Activated CD4-positive, alpha-beta memory T cell treated with anti-CD3 and anti-CD28 coated beads, Interleukin-2, amount 10 ng/mL, durations not matched to agents 7 days and 5 days (primary cell): ENCODE measurements at places on chromosomes 1 and 21. TPM values are rescaled to one million over a fixed set of nuclear protein-coding genes. Genes with fewer than 3 reads are reported as not detected.

DNA sequence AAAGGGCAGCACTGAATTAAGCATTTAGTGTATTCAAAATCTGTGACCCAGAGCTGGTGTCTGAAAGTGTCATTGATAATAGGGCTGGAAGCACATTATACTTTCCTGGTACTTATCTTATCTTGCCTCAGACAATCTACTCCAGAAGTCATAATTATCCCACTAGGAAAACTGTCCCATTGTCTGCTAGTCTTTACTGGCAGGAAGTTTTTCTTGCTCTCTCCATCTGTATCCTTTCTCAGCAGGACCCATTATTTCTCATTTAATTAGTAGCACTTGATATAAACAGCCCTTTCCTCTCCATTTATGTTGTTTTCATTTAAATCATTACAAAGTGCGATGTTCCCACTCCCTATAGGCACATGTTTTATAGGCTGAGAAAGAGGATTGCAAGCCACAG, 36.5 kb upstream of the BARHL2 start:
- DNase-seq = no peak

DNA sequence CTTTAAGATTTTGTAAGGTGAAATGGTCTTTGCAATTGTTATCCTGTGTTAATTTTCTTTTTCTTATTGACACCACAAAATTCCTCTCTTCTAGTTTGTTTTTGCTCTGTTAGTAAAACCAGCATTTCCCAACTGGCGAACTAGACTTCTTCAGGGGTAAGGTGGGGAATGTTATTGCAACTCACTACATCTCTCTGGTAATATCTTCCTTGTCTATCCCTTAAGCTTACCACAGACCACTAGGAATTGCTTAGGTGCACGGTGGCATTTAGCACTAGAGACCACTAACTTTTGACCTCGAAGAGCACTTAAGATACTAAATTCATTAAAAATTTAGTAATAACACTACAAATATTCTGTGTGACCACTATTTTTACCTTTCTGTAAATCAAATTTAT, 4.2 kb upstream of the COA6 start:
- DNase-seq = no peak

DNA sequence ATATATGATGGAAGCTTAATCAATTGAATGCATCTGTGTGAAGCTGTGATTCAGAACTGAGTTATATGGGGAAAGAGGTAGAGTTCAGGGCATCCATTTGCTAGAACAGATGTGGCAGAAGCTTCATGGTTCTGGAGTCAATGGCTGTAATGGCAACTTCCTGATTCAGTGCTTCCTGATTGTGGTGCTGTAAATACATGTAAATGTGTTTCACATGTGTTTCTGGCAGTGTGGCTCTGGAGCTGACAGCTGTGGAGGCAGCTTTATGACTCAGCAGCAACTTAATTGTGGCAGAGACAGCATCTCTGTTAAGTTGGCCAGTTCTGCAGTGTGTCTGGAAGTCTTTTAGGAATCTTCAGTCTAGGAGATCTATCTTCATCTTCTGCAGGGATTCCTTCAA, 226.6 kb upstream of the ZRANB2 start:
- DNase-seq = no peak

DNA sequence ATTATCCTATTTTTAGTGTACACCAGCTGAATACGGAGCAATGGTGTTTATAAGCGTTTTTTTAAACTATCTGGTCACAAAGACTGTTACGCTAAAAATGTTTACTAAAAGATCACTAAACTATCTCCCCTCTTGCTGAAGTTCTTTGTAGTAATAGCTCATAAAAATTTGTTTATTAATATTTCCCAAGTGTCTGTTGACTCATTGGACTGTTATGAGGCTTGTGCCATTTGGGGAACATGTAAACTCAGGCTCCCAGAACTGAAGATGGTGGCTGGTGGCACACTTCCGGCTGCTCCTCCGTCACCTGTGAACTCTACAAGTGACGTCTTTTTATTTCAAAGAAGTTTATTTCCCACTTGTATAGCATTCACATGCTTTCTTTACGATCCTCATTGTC, 46.3 kb downstream of the AIDA start:
- DNase-seq = no peak

- no peak for DNase-seq
Observed at GRCh38 chr1:28582248-28582615, 9.8 kb upstream of the RAB42 start.

- DNase-seq = peak; percentile 27
Observed at GRCh38 chr1:156319664-156320063, 18.4 kb downstream of the CCT3 start.

DNA sequence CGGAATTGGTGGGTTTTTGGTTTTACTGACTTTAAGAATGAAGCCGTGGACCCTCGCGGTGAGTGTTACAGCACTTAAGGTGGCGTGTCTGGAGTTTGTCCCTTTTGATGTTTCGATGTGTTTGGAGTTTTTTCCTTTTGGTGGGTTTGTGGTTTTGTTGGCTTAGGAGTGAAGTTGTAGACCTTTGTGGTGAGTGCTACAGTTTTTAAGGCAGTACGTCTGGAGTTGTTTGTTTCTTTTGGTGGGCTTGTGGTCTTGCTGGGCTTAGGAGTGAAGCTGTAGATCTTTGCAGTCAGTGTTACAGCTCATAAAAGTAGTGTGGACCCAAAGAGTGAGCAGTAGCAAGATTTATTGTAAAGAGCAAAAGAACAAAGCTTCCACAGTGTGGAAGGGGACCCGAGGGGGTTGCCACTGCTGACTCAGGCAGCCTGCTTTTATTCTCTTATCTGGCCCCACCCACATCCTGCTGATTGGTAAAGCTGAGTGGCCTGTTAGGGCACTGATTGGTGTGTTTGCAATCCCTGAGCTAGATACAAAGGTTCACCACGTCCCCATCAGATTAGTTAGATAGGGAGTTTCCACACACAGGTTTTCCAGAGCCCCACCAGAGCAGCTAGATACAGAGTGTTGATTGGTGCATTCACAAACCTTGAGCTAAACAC, 20.9 kb downstream of the HENMT1 start:
- peak; percentile 23 for DNase-seq

- DNase-seq = no peak
Observed at GRCh38 chr1:59833022-59833421, 18.3 kb downstream of the HOOK1 start.

GRCh38 chr1:205484985-205485967, 19.2 kb upstream of the CDK18 start:
- peak; percentile 69 for DNase-seq

GRCh38 chr1:171140401-171140800, 44.7 kb upstream of the FMO2 start:
- DNase-seq = no peak

DNA sequence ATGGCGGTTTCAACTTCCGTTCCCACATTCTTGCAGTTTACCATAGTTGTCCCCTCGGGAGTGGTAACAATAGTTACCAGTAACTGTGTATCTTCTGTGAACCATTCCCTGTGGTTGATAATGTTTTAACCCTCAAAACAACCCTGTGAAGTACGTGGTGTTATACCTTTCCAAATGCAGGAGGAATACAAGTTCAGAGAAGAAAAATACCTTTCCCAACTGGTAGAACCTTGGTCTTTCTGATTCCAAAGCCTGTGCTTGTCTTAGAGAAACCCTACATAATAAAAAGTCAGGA, 789 bp downstream of the BTF3L4 start:
- DNase-seq = no peak

DNA sequence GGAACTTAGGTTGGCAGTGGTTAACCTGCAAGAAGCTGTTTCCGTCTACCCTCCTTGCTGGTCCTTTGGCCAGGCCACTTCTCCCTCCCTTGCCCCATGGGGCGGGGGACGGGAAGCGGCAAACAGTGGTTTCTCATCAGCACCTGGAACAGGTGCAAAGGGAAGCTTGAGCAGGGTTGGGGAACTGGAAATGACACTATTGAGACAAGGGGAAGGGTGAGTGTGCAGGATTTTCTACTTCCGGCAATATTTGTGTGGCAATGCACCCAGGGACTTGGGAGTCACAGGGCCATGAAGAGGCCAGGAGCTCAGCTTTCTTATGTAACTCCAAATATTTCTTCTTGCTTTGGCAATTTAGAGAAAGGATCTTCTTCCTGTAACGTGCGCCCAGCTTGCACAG, 29.0 kb upstream of the SARS1 start:
- no peak for DNase-seq

Gene ZBTB40
- total RNA-seq = 15.3 TPM

Gene TIE1
- total RNA-seq = 0.45 TPM

Gene KCNJ10
- total RNA-seq = not detected
